Fibroblast of lung (primary cell): ENCODE measurements at places on chromosomes 3 and 15. TPM values are rescaled to one million over a fixed set of nuclear protein-coding genes. Genes with fewer than 3 reads are reported as not detected.

The ITPKA gene
- 3.9 and 35.0 TPM in 2 replicates for total RNA-seq

The DAPK2 gene
- total RNA-seq = 8.0 and 14.4 TPM in 2 replicates

The CCDC13 gene
- 0.51 and 0.66 TPM in 2 replicates for total RNA-seq

The AGBL1 gene
- total RNA-seq = not detected in 2 replicates

The EAF2 gene
- total RNA-seq = 2.1 and 2.8 TPM in 2 replicates

The PARP15 gene
- 0.26 and 1.2 TPM in 2 replicates for total RNA-seq

The SLC28A1 gene
- not detected in 2 replicates for total RNA-seq

The CAV3 gene
- not detected in 2 replicates for total RNA-seq

The SLC30A4 gene
- 9.8 and 12.2 TPM in 2 replicates for total RNA-seq

The ARHGEF26 gene
- total RNA-seq = 1.3 and 2.1 TPM in 2 replicates

The FETUB gene
- total RNA-seq = not detected in 2 replicates

The PFKFB4 gene
- total RNA-seq = 6.7 and 12.2 TPM in 2 replicates

The PRR20G gene
- not detected in 2 replicates for total RNA-seq

The FRMD5 gene
- 1.3 and 4.3 TPM in 2 replicates for total RNA-seq

The DPPA4 gene
- 0.26 TPM in 1 of 2 replicates, not detected in the other for total RNA-seq

The SEMA3G gene
- total RNA-seq = under 0.01 and 0.17 TPM in 2 replicates

The ATP8B4 gene
- 7.4 and 19.5 TPM in 2 replicates for total RNA-seq

The IL16 gene
- 3.1 and 5.0 TPM in 2 replicates for total RNA-seq

The FMN1 gene
- total RNA-seq = 27.7 and 43.8 TPM in 2 replicates

The SEC22C gene
- total RNA-seq = 60.4 and 86.0 TPM in 2 replicates

The KCNH8 gene
- total RNA-seq = under 0.01 TPM in 2 replicates

The GNAT1 gene
- not detected in 2 replicates for total RNA-seq

The ABCF3 gene
- 63.9 and 65.1 TPM in 2 replicates for total RNA-seq

The C3orf85 gene
- not detected in 2 replicates for total RNA-seq

The ZNF770 gene
- total RNA-seq = 43.4 and 44.6 TPM in 2 replicates

The CFAP91 gene
- 0.17 and 0.77 TPM in 2 replicates for total RNA-seq

The GOLGA8R gene
- total RNA-seq = 1.3 and 1.8 TPM in 2 replicates

The SYNPR gene
- total RNA-seq = not detected in 2 replicates

The ALS2CL gene
- 3.3 and 19.7 TPM in 2 replicates for total RNA-seq

The CDHR4 gene
- total RNA-seq = under 0.01 TPM in 1 of 2 replicates, not detected in the other

The ENTPD3 gene
- under 0.01 TPM in 1 of 2 replicates, not detected in the other for total RNA-seq

The ASB14 gene
- total RNA-seq = not detected in 2 replicates

The GP9 gene
- not detected in 2 replicates for total RNA-seq

The GRIP2 gene
- total RNA-seq = under 0.01 TPM in 2 replicates

The KBTBD13 gene
- not detected in 2 replicates for total RNA-seq

The GPR27 gene
- under 0.01 TPM in 1 of 2 replicates, not detected in the other for total RNA-seq

The PLCB2 gene
- under 0.01 TPM in 2 replicates for total RNA-seq

The PSMD2 gene
- total RNA-seq = 345 and 429 TPM in 2 replicates

The IL17RE gene
- total RNA-seq = 0.26 and 0.99 TPM in 2 replicates

The CYP8B1 gene
- not detected in 2 replicates for total RNA-seq

The TMEM108 gene
- under 0.01 and 0.17 TPM in 2 replicates for total RNA-seq

The CFAP20DC gene
- total RNA-seq = 2.3 and 3.8 TPM in 2 replicates

The ARNT2 gene
- total RNA-seq = 9.8 and 15.5 TPM in 2 replicates

The OCA2 gene
- not detected in 2 replicates for total RNA-seq

The PROK2 gene
- total RNA-seq = not detected in 2 replicates

The DGKG gene
- total RNA-seq = 0.51 and 4.8 TPM in 2 replicates

The WDR93 gene
- total RNA-seq = under 0.01 and 0.17 TPM in 2 replicates

The A4GNT gene
- total RNA-seq = not detected in 2 replicates

The SERPINI2 gene
- not detected in 2 replicates for total RNA-seq

The SLC38A3 gene
- total RNA-seq = not detected in 2 replicates

The SCAANT1 gene
- 1.7 TPM in 1 of 2 replicates, not detected in the other for total RNA-seq
